ENCODE measurements at places on chromosomes 1 and 21.

GRCh38 chr1:98897479-98897878 is 107.2 kb downstream of the PLPPR5 start:
- no peak for DNase-seq

GRCh38 chr1:153342178-153342577 is 6.5 kb downstream of the PGLYRP4 start:
- DNase-seq = no peak

- DNase-seq = no peak
Measured at GRCh38 chr1:184896000-184896399, 78.3 kb downstream of the NIBAN1 start.

DNA sequence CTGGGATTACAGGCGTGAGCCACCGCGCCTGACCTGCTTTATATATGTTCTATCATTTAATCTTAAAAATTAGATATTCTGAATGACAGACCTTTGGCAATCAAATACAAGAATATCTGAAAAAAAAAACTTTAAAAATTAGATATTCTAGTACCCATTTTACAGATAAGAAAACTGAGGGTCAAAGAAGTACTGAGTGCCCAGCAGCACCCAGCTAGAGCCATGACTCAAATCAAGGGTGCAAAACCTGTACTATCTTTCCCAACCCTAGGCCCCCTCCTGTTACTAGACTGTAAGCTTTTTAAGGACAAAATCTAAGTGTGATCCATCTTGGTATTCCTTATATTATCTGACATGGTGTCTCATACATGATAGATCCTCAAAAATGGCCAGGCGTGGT is 8.3 kb downstream of the ARHGAP30 start:
- DNase-seq = no peak

DNA sequence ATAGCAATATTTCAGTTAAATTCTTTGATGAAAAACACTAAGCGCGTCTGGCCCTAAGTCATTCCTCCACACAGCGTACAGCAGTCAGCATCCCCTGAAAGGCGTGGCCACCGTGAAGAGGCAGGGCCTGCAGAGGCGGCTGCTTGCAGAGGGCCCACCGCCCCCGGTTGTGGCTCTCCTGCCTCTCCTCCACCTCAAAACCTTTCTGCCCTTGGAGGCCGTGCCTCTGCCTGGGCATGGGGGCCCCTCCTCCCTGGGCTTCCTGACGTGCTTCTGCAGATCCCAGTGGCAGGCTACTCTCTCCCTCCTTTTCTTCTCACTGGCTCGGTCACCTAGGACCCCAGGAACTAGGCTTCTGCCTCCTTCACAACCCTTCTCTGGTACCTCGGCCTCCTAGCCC is 16.2 kb downstream of the CLSTN1 start:
- no peak for DNase-seq

- DNase-seq = no peak
Measured at GRCh38 chr1:170365331-170365730, 166.6 kb upstream of the GORAB start.

GRCh38 chr1:100461222-100461621 is 76.7 kb upstream of the GPR88 start:
- DNase-seq = no peak

DNA sequence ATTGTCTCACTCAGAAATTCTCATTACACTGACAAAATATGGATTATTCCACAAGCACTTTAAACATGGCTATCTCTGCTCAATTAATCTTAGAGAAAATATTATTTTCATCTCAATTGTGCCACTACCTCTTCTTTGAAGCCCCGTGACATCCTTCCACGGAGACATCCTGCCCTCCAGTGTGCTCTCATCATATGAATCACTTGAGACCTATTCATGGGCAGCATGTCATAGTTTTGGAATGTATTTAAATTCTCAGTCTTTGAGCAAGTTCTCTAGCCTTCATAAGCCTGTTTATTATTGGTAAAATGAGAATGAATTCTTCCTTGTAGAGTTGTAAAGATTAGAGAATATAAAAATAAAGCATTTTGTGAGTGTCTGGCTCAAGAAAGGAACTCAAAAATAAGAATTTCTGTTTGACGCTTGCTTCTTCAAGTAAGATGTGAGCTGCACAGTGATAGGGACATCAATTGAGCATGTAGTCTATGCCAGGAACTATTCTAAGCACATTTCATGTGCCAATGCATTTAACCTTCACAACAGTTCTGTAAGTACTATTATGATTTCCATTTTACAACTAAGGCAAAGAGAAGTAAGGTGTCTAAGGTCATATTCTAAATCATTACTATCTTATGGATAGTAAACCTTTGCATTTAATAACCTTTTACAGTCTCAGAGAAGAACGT is 557.4 kb upstream of the ZRANB2 start:
- DNase-seq = no peak

- DNase-seq = no peak
Measured at GRCh38 chr1:198155253-198155652, 1.5 kb upstream of the NEK7 start.

All from activated T-cell treated with anti-CD3 and anti-CD28 coated beads, Interleukin-2, amount 50 U/mL, for 48 hours (primary cell).